Activated naive CD8-positive, alpha-beta T cell treated with anti-CD3 and anti-CD28 coated beads, Interleukin-2, amount 50 U/mL, for 24 hours (primary cell): ENCODE measurements at places on chromosomes 12 and 14.
A peak's percentile ranks its signal among the peaks of the same experiment; 100 is the strongest.

DNA sequence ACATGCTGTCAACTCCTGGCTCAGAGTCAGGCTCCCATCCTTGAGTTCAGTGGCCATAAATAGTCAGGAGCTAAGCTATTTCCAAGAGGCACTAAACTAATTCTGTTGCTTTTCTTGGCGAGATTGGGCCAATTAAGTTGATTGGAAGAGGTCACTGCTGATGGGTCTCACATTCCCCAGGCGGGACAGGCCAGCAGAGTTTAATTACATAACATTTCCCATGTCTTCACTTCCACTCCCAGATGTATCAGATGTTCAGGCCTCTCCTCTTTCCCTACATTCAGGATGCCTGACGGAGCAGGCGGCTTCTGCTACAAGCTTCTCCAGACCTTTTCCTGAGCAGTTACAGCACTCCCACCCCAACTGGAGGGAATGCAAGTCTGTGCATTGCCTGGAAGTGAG is 5.3 kb downstream of the NTF3 start:
- H3K4me1 ChIP-seq = peaks cover 3% of the 10 kb centered on the region
- no peaks in the 10 kb centered on the region for H3K36me3 ChIP-seq
- DNase-seq = no peak
- H3K27ac ChIP-seq = no peak overlapping the region
- H3K4me3 ChIP-seq = no peak overlapping the region

GRCh38 chr12:104121001-104121400 is 17.0 kb downstream of the NFYB start:
- no peak overlapping the region for H3K27ac ChIP-seq
- no peak overlapping the region for H3K4me3 ChIP-seq
- H3K27me3 ChIP-seq = no peaks in the 10 kb centered on the region
- no peaks in the 10 kb centered on the region for H3K4me1 ChIP-seq
- no peak for DNase-seq
- peaks cover 41% of the 10 kb centered on the region for H3K36me3 ChIP-seq

GRCh38 chr12:44000309-44000952 is 164.6 kb downstream of the TMEM117 start:
- DNase-seq = peak; percentile 5
- peaks cover 2% of the 10 kb centered on the region for H3K36me3 ChIP-seq
- no peak overlapping the region for H3K27ac ChIP-seq
- H3K4me1 ChIP-seq = no peaks in the 10 kb centered on the region

DNA sequence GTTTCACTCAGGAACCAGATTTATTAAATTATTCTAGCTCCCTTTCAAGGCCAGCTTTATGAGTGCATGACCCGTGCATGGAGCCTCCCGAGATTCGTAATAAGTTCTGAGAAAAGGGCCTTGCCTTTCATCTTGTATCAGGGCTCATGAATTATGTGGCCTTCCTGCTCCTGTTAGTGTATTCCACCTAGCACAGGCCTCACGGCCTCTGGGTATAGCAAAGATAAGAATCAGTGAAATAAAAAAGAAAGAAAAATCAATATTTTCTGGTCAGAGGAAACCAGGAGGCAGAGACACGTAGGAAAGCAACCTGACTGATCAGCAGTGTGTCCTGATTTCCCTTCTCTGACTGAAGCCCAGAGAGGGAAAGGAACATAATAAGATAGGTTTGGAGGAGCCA is 111.4 kb downstream of the SLC35F4 start:
- H3K36me3 ChIP-seq = no peaks in the 10 kb centered on the region
- no peak overlapping the region for H3K4me3 ChIP-seq
- no peaks in the 10 kb centered on the region for H3K4me1 ChIP-seq
- H3K27me3 ChIP-seq = no peaks in the 10 kb centered on the region

GRCh38 chr12:46617167-46617566 is 208.6 kb downstream of the SLC38A4 start:
- H3K4me1 ChIP-seq = peaks cover 3% of the 10 kb centered on the region
- peaks cover 6% of the 10 kb centered on the region for H3K36me3 ChIP-seq
- DNase-seq = no peak
- H3K27me3 ChIP-seq = no peaks in the 10 kb centered on the region

DNA sequence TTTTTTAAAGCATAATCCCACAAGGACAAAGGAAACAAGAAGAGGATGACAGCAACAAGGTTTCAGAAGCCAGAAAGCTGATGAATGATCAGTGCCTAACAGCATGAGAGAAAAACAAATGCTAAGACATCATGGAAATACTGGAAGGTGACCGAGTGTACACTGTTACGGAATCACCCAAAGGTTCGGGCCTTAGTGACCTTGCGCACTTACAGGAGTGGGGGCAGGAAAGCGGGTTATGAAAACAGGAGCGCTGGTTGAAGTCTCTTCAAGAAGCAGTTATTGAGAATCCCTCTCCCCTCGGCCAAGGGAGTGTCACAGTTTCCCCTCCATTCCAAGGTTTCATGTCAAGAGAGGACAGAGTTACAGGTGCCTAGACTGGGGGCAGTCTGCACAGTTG is 42.6 kb downstream of the SLC25A47 start:
- H3K27ac ChIP-seq = no peak overlapping the region
- no peak overlapping the region for H3K4me3 ChIP-seq
- peaks cover 32% of the 10 kb centered on the region for H3K4me1 ChIP-seq
- no peaks in the 10 kb centered on the region for H3K27me3 ChIP-seq
- peaks cover 86% of the 10 kb centered on the region for H3K36me3 ChIP-seq
- no peak for DNase-seq
